ENCODE measurements at places on chromosomes 11 and 22.
A peak's percentile ranks its signal among the peaks of the same experiment; 100 is the strongest.

- H3K36me3 ChIP-seq = no peaks in the 10 kb centered on the region
- H3K27ac ChIP-seq = peak overlapping the region; percentile 79
- peaks cover 38% of the 10 kb centered on the region for H3K4me1 ChIP-seq
- H3K27me3 ChIP-seq = no peaks in the 10 kb centered on the region
- H3K4me3 ChIP-seq = peak overlapping the region; percentile 63
Observed at GRCh38 chr11:64996327-64996709, 453 bp downstream of the BATF2 start.

DNA sequence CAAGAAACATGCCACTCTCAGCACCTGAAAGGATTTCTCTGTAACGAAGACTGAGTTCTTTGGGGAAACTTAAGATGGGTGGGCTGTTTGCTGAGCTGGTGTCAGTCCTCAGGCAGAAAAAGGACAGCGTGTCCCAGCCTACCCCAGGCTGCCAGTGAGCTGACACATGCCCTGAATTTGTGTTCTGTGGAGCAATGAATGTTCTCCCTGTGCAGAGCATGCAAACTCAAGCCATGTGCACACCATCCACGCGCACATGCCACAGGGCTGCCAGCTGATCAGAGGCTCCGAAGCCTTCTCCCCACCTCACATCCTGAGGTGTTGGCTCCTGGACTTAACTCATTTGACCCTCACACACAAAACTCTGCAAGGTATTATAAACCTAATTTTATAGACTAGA is 104.9 kb downstream of the KCNC1 start:
- H3K36me3 ChIP-seq = no peaks in the 10 kb centered on the region
- no peak overlapping the region for H3K27ac ChIP-seq
- no peaks in the 10 kb centered on the region for H3K27me3 ChIP-seq

DNA sequence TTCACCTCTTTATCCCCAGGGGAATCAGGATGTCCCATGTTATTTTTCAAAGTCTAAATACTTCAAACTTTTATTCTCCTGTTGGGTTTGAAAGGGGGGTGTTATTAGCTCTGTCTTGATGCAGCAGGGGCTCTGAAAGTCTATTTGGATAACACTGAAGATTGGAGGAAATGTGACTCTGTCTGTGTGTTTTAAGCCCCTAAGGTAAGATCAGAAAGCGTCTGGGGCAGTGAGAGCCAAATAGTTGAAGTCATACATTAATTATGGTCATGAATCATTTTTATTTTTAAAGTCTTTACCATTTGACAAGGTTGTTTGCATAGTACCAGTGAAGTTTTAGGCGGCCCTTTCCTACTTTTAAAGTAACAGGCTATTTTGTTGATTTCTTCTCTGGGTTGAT is 139.0 kb downstream of the UVRAG start:
- no peaks in the 10 kb centered on the region for H3K27me3 ChIP-seq
- H3K27ac ChIP-seq = no peak overlapping the region
- H3K4me1 ChIP-seq = peaks cover 34% of the 10 kb centered on the region
- H3K36me3 ChIP-seq = no peaks in the 10 kb centered on the region

DNA sequence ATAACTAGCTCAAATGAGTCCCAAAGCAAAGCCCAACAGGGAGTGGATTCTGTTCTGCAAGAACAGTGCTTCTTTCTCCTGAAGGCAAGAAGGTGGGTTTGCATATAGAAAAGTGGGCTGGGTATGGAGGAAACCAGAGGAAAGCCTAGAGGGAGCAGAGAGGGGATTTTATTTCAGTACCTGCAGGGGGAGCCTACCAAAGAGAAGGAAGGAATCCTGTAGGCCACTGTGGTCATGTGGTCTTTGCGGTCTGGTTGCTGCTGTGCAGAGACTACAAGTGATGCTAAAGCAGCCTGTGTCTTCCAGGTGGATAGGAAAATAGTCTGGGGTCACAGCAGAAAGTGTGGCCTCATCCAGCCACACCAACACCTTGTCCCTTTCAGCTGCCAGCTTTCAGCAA is 33.2 kb upstream of the ZBTB16 start:
- H3K4me1 ChIP-seq = peaks cover 13% of the 10 kb centered on the region
- H3K36me3 ChIP-seq = no peaks in the 10 kb centered on the region
- no peaks in the 10 kb centered on the region for H3K27me3 ChIP-seq
- no peak overlapping the region for H3K4me3 ChIP-seq
- H3K27ac ChIP-seq = no peak overlapping the region

DNA sequence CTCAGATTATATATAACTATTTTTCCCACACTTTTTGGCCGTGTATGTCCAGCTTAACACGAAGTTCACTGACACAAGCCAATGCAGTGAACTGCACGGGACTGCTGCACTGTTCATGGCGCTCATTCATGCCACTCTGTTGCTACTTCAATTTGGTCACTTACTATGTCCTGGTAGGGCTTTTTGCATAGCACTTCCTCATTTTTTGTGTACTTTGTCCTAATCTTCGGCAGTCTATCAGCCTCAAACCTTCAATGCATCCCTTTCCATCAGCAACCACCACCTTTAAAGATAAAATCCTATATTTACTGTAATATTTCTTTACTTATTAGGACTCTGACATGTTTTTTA is 18.7 kb upstream of the ARHGAP32 start:
- no peak for DNase-seq
- H3K36me3 ChIP-seq = no peaks in the 10 kb centered on the region
- H3K4me1 ChIP-seq = peaks cover 6% of the 10 kb centered on the region
- no peak overlapping the region for H3K4me3 ChIP-seq
- H3K27ac ChIP-seq = no peak overlapping the region

- H3K4me1 ChIP-seq = no peaks in the 10 kb centered on the region
- H3K36me3 ChIP-seq = no peaks in the 10 kb centered on the region
- no peak for DNase-seq
- H3K4me3 ChIP-seq = no peak overlapping the region
Observed at GRCh38 chr22:19505735-19506126, 18.5 kb downstream of the CLDN5 start.

GRCh38 chr11:87430821-87431220 is 393.1 kb downstream of the TMEM135 start:
- H3K4me1 ChIP-seq = no peaks in the 10 kb centered on the region
- no peak overlapping the region for H3K27ac ChIP-seq
- no peak for DNase-seq
- no peaks in the 10 kb centered on the region for H3K36me3 ChIP-seq
- H3K4me3 ChIP-seq = no peak overlapping the region
- no peaks in the 10 kb centered on the region for H3K27me3 ChIP-seq

DNA sequence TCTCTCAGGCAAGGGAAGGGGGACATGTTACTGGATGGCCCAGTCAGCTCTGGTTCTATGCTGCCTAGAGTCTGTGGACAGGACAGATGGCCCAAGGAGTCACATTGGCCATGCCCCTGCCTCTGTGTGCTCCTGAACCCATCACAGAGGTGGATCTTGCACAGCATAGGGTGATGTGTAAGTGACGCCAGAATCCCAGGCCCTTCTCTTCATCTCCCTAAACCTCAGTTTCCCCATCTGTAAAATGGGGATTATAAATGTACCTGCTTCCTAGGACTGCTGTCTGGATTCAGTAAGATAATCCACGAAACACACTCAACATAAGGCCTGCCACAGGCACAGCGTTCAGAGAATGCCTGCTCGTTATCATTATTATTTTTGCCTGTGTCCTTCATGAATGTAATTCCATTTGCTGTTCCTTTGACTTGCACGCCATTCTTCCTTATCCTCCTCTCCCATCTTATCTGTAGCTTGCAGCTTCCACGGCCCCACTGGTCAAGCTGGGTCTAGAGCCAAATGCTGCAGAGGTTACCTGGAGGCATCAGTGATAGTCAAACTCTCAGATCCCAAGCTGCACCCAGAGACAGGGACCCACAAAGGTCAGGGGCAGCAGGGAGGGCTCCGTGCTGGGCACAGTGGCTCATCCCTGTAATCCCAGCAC is 207.0 kb downstream of the MN1 start:
- no peaks in the 10 kb centered on the region for H3K36me3 ChIP-seq
- no peak for DNase-seq
- no peak overlapping the region for H3K27ac ChIP-seq
- no peaks in the 10 kb centered on the region for H3K4me1 ChIP-seq
- H3K27me3 ChIP-seq = peaks cover 9% of the 10 kb centered on the region

DNA sequence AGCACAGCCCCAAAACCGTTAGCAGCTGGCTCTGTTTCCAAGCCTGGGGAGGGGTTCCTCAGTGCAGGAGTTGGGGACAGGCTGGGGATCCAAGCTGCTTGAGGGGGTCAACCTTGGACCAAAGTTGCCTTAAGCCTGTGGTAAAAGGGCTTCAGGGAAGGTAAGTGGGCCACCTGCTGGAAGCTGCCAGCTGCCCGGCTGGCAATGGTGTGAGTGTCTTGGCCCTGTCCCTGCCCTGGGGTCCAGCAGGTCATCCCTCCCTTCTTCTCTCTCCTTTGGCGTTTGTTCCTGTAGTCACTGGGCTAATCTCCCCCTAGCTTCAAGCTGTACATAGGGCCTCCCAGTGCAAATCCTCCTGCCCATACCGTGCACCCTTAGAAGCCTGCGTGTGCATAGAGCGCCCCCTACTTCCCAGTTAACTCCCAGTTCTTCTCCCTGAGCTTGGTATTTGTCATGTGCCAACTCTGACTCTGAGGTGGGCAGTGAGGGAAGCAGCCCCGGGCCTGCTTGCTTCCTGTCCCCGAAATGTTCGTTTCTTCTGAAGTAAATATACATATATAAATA is 4.4 kb downstream of the TMEM258 start:
- H3K27ac ChIP-seq = no peak overlapping the region
- peaks cover 21% of the 10 kb centered on the region for H3K4me1 ChIP-seq
- DNase-seq = no peak
- no peaks in the 10 kb centered on the region for H3K27me3 ChIP-seq
- no peak overlapping the region for H3K4me3 ChIP-seq

DNA sequence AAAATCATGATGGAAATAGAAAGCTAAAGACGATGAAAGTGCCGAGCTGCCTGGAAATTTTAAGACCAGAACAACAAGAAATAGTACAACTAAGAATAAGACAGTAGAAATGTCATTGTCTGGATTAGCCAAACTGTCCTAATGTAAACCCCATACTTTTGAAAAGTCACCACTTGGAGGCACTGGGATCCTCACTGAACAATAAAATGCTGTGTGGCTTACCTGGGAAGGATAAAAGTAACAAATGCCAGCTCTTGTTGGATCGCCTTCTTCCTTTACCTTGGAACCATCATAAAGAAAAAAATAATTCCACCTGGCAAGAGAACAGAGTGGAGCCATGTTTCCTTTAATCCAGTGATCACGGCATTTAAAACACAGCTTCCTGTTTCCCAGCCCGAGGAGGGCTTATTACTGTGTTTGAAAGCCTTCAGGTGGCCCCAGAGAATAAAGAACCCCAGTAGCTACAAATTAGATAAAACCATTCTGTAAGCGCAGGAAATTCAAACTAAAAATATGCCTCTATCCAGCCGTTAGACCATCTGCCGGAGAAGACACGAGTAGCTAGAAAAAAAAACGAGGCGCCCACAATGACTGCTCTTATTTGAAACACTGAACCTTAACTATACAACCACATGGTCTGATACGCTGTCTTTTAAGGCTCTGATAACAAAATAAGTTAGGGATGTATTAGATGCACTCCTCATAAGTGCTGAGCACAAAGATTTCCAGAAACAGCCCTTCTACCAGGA is 4.4 kb downstream of the HPS4 start:
- H3K27me3 ChIP-seq = no peaks in the 10 kb centered on the region
- peak overlapping the region; percentile 37 for H3K4me3 ChIP-seq
- peaks cover 39% of the 10 kb centered on the region for H3K36me3 ChIP-seq
- no peak overlapping the region for H3K27ac ChIP-seq
- peaks cover 55% of the 10 kb centered on the region for H3K4me1 ChIP-seq
- no peak for DNase-seq

DNA sequence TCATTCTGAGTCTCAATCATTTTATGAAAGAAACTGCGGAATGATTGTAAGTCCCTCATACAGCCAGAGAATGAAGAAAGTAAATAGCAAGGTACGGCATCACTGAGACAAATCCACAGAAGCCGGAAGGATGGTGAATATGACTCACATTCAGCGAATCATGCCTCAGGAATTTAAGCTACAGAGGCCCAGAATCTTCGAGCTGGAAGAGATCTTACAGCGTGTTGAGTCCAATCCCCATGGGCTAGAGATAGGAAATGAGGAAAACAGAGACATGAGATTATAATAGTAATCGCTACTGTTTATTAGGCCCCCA is 173.2 kb downstream of the KIF18A start:
- no peaks in the 10 kb centered on the region for H3K4me1 ChIP-seq
- H3K4me3 ChIP-seq = no peak overlapping the region
- no peaks in the 10 kb centered on the region for H3K27me3 ChIP-seq
- no peak overlapping the region for H3K27ac ChIP-seq
- DNase-seq = no peak

GRCh38 chr22:26979294-26979693 is 321.9 kb downstream of the MIAT start:
- H3K27me3 ChIP-seq = peaks cover 71% of the 10 kb centered on the region
- no peak overlapping the region for H3K4me3 ChIP-seq
- DNase-seq = no peak
- H3K36me3 ChIP-seq = no peaks in the 10 kb centered on the region

GRCh38 chr11:5065027-5065426 is 4.3 kb upstream of the OR52E1 start:
- no peak overlapping the region for H3K27ac ChIP-seq
- H3K4me1 ChIP-seq = no peaks in the 10 kb centered on the region
- H3K4me3 ChIP-seq = no peak overlapping the region
- DNase-seq = no peak
- no peaks in the 10 kb centered on the region for H3K27me3 ChIP-seq
- no peaks in the 10 kb centered on the region for H3K36me3 ChIP-seq

- H3K4me1 ChIP-seq = peaks cover 6% of the 10 kb centered on the region
- DNase-seq = no peak
- no peaks in the 10 kb centered on the region for H3K27me3 ChIP-seq
- H3K36me3 ChIP-seq = no peaks in the 10 kb centered on the region
- no peak overlapping the region for H3K27ac ChIP-seq
- H3K4me3 ChIP-seq = no peak overlapping the region
Observed at GRCh38 chr11:73965764-73966121, 14.9 kb downstream of the DNAJB13 start.

- no peaks in the 10 kb centered on the region for H3K27me3 ChIP-seq
- H3K27ac ChIP-seq = no peak overlapping the region
- no peaks in the 10 kb centered on the region for H3K36me3 ChIP-seq
Observed at GRCh38 chr11:89447845-89448244, 43.3 kb downstream of the NOX4 start.

GRCh38 chr11:125171974-125172373 is 7.4 kb downstream of the PKNOX2 start:
- peaks cover 48% of the 10 kb centered on the region for H3K4me1 ChIP-seq
- H3K27me3 ChIP-seq = peaks cover 28% of the 10 kb centered on the region
- H3K36me3 ChIP-seq = no peaks in the 10 kb centered on the region
- no peak for DNase-seq

DNA sequence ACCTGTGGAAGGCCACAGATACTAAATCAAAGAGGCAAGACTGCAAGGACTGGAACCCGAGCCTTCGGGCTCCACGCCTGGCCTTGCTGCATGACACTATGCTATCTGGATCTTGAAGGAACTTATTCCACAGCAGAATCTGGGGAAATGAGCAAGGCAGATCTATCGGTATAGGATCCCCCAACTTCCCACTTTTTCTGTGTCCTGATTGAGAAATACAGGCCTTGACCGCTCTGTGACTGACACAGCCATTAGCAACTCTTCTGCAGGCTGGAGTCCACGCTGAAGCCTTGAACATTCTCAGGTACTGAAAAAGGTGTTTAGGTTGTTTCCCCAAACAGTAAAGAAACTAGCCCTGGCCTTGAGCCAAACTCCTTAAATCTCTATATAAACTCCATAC is 241.2 kb upstream of the NARS2 start:
- no peak overlapping the region for H3K27ac ChIP-seq
- no peak overlapping the region for H3K4me3 ChIP-seq
- H3K36me3 ChIP-seq = no peaks in the 10 kb centered on the region
- H3K27me3 ChIP-seq = no peaks in the 10 kb centered on the region
- H3K4me1 ChIP-seq = peaks cover 2% of the 10 kb centered on the region
- no peak for DNase-seq

GRCh38 chr11:110362971-110363509 is 66.6 kb upstream of the RDX start:
- H3K27ac ChIP-seq = peak overlapping the region; percentile 77
- H3K27me3 ChIP-seq = no peaks in the 10 kb centered on the region
- H3K4me3 ChIP-seq = no peak overlapping the region
- H3K36me3 ChIP-seq = no peaks in the 10 kb centered on the region

Data from left ventricle myocardium inferior (tissue), 1 donor.